ENCODE measurements at places on chromosomes 5 and 9. TPM values are rescaled to one million over a fixed set of nuclear protein-coding genes. Genes with fewer than 3 reads are reported as not detected.

GRCh38 chr5:83050723-83051340, 26.4 kb downstream of the TMEM167A start:
- no peak overlapping the region for H3K4me3 ChIP-seq
- H3K36me3 ChIP-seq, result no peaks in the 10 kb centered on the region
- DNase-seq, result no peak
- peaks cover 14% of the 10 kb centered on the region for H3K4me1 ChIP-seq
- H3K27ac ChIP-seq, result no peak overlapping the region

The FRRS1L gene
- 4.4 TPM for total RNA-seq

GRCh38 chr5:164679461-164679860, 1174.0 kb downstream of the MAT2B start:
- H3K27ac ChIP-seq, result no peak overlapping the region
- no peaks in the 10 kb centered on the region for H3K27me3 ChIP-seq
- no peak for DNase-seq
- H3K4me3 ChIP-seq, result no peak overlapping the region

GRCh38 chr5:33720176-33720575, 171.6 kb downstream of the ADAMTS12 start:
- no peak overlapping the region for H3K27ac ChIP-seq
- no peaks in the 10 kb centered on the region for H3K36me3 ChIP-seq
- DNase-seq, result no peak
- no peak overlapping the region for H3K4me3 ChIP-seq
- H3K4me1 ChIP-seq, result no peaks in the 10 kb centered on the region

- no peaks in the 10 kb centered on the region for H3K36me3 ChIP-seq
- H3K4me1 ChIP-seq, result no peaks in the 10 kb centered on the region
- no peak overlapping the region for H3K4me3 ChIP-seq
- no peak for DNase-seq
- no peak overlapping the region for H3K27ac ChIP-seq
Measured at GRCh38 chr5:6757414-6757969, 44.3 kb downstream of the TENT4A start.

DNA sequence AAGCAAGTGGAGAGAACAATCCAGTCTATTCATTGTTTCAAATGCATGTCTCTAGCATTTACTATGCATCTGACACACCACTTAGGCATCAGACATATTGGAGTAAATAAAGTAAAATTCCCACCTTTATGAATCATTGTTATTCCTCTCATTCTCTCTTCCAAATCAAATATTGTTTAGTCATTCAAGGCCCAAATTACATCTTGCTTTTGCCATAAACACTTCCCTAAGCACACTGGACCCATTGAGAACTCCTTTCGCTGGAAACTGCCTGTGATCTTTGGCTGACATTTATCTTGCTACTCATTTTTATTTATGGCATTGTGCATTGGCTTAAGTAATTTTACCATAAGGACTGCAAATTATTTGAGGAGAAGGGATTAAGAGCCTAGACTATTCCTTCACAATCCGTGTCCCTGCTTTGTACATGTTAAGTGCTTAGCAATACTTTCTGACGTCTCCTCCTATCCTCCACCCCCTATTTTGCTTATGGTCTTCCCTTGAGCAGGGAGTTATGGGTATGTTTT, 7.4 kb downstream of the C5orf46 start:
- no peak overlapping the region for H3K4me3 ChIP-seq
- H3K4me1 ChIP-seq, result peaks cover 2% of the 10 kb centered on the region
- H3K27me3 ChIP-seq, result peaks cover 1% of the 10 kb centered on the region
- H3K27ac ChIP-seq, result no peak overlapping the region
- DNase-seq, result no peak
- no peaks in the 10 kb centered on the region for H3K36me3 ChIP-seq

DNA sequence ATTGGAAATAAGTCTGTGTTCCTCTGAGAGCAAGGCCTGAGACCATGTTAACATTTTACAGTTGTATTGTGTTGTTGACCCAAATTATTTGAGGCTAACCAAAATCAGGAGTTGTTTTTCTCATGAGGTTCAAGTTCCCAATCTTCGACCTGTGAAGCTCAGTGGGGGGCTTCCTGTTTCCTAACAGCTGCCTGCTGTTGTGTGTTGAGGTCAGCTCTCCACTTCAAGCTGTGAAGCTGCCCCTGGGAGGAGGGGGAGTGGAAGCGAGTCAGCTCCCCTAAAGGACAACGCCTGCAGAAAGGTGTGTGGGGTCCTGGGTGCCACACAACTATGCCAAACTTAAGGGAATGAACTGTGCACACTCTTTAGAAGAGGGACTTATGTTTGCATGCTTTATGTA, 295.5 kb downstream of the IRX1 start:
- no peaks in the 10 kb centered on the region for H3K27me3 ChIP-seq
- H3K36me3 ChIP-seq, result no peaks in the 10 kb centered on the region
- H3K4me3 ChIP-seq, result no peak overlapping the region

DNA sequence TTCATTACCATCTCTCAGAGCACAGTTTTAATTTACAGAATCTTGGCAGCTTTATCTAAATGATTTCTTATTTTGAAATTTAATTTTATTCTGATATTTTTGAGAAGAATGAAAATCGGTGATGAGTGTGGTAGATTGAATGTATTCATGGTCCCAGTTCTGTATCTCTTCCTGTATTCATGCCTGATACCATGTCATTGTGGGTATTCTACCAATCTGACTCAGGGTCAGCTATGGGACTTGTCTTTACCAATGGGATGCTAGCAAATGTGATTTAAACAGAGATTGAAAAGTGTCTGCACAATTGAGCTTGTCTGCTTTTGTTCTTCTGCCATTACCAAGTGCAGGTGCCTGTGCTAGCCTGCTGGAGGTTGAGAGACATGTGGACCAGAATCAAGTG, 17.8 kb upstream of the ZNF618 start:
- no peak for DNase-seq
- H3K27ac ChIP-seq, result no peak overlapping the region
- H3K4me1 ChIP-seq, result no peaks in the 10 kb centered on the region

DNA sequence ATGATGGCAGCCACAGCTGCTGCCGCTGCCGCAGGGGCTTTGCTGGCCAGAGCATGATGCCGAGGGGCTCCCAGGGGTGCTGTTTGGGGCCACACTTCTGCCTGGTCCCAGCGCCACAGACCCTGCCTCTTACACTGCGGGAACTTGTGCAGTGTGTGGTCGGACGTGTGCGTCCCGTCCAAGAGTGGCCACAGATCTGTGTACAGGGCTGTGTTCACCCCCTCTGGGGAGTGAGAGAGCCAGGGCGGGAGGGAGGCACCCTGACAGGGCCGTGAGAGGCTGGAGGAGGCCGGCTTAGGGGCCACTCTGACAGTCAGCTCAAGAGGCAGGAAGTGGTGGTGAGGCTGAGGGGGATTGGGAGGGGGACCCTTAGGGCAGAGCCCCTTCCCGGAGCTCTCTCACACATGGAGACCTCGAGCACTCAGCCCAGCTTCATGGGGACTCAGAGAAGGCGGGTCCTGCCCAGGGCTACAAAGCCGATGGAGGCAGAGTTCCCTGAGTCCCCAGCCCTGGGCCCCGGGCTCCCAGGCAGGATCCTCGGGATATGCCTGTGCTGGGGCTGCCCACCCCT, 13.1 kb upstream of the CARD19 start:
- DNase-seq, result no peak
- H3K27me3 ChIP-seq, result peaks cover 8% of the 10 kb centered on the region
- H3K4me1 ChIP-seq, result no peaks in the 10 kb centered on the region
- H3K4me3 ChIP-seq, result no peak overlapping the region

GRCh38 chr5:59042201-59043055, 459.6 kb downstream of the RAB3C start:
- DNase-seq, result no peak
- H3K4me1 ChIP-seq, result no peaks in the 10 kb centered on the region
- H3K27ac ChIP-seq, result no peak overlapping the region
- H3K27me3 ChIP-seq, result peaks cover 8% of the 10 kb centered on the region

DNA sequence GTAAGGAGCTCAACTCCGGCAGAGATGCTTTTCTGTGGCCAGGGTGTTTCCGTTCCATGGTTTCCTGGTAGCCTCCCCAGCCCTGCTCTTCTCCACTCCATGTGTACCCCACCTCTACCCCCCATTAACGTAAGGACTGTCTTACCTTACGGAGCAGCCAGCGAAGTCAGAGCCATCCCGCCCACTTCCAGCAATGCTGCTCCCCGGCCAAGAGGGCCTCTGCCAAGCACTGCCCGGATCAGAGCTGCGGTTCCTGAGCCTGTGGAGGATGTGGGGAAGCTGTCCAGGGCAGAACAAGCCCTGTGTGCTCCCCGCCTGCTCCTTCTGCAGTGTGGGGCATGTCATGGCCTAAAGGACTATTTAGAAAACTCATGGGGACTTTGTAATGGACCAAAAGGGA, 261.2 kb downstream of the GADD45G start:
- H3K27me3 ChIP-seq, result peaks cover 3% of the 10 kb centered on the region
- H3K27ac ChIP-seq, result no peak overlapping the region
- peaks cover 7% of the 10 kb centered on the region for H3K4me1 ChIP-seq
- H3K36me3 ChIP-seq, result no peaks in the 10 kb centered on the region
- peak; percentile 7 for DNase-seq
- no peak overlapping the region for H3K4me3 ChIP-seq

- peak overlapping the region; percentile 14 for H3K4me3 ChIP-seq
- no peak for DNase-seq
- peak overlapping the region; percentile 62 for H3K27ac ChIP-seq
Measured at GRCh38 chr9:17625644-17626388, 47.0 kb downstream of the SH3GL2 start.

DNA sequence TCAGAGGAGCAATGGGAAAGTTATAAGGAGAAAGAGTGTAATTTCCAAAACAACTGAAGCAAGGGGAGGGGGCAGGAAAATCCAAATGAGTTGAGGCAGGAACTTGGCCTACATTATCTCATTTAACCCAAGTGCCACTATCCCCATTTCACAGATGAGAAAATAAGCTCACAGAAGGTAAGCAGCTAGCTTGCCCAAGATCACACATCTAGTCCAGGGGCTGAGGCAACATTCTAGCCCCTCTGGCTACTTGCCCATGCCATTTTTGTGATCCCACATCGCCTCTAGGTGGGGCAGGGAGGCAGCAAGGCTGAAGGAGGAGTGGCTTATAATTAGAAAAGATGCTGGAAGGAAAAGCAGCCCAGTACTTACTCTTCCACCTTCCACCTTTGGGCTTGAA, 2.6 kb upstream of the PSIP1 start:
- H3K27me3 ChIP-seq, result peaks cover 8% of the 10 kb centered on the region
- no peak overlapping the region for H3K27ac ChIP-seq
- H3K4me3 ChIP-seq, result no peak overlapping the region
- no peaks in the 10 kb centered on the region for H3K36me3 ChIP-seq

DNA sequence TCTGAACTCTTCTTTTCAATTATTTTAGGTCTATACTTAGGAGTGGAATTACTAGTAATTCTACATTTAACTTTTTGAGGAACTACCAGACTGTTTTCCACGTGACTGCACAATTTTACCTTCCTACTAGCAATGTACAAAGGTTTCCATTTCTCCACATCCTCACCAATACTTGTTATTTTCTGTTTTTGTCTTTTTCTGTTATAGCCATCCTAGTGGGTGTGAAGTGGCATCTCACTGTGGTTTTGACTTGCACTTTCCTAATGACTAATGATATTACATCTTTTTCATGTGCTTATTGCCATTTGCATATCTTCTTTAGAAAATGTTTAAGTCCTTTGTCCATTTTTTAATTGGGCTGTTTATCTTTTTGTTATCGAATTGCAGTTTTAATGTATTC, 136.9 kb upstream of the EGFLAM start:
- no peaks in the 10 kb centered on the region for H3K27me3 ChIP-seq
- H3K4me1 ChIP-seq, result no peaks in the 10 kb centered on the region
- H3K36me3 ChIP-seq, result no peaks in the 10 kb centered on the region
- DNase-seq, result no peak

DNA sequence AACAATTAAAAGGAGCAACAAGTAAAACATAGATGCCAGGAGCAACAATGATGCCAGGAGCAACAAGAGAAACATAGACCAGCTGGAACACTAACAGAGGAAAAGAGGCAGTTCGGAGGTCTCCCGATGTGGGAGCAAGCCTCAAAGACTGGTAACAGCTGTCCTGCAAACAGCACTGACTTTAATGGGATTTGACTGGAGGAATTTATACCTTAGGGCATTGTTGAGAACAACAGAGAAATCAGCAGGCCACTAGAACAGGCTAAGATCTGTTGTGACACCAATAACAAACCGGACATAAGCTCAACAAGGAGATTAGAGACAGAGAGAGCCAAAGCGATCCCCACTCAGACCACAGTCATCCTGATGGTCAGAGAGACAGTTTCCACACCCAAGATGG, 11.8 kb upstream of the SYK start:
- H3K4me1 ChIP-seq, result peaks cover 4% of the 10 kb centered on the region
- H3K4me3 ChIP-seq, result no peak overlapping the region
- no peak overlapping the region for H3K27ac ChIP-seq
- H3K36me3 ChIP-seq, result peaks cover 5% of the 10 kb centered on the region
- no peak for DNase-seq

The DRD1 gene
- total RNA-seq, result not detected

- no peak overlapping the region for H3K4me3 ChIP-seq
- H3K4me1 ChIP-seq, result peaks cover 11% of the 10 kb centered on the region
- H3K36me3 ChIP-seq, result peaks cover 3% of the 10 kb centered on the region
- no peaks in the 10 kb centered on the region for H3K27me3 ChIP-seq
- no peak overlapping the region for H3K27ac ChIP-seq
Measured at GRCh38 chr5:131481569-131481968, 153.5 kb downstream of the RAPGEF6 start.

- no peaks in the 10 kb centered on the region for H3K36me3 ChIP-seq
- H3K4me1 ChIP-seq, result peaks cover 2% of the 10 kb centered on the region
- DNase-seq, result no peak
- H3K4me3 ChIP-seq, result no peak overlapping the region
- no peak overlapping the region for H3K27ac ChIP-seq
- H3K27me3 ChIP-seq, result no peaks in the 10 kb centered on the region
Measured at GRCh38 chr9:11595756-11596155, 983.0 kb upstream of the PTPRD start.

DNA sequence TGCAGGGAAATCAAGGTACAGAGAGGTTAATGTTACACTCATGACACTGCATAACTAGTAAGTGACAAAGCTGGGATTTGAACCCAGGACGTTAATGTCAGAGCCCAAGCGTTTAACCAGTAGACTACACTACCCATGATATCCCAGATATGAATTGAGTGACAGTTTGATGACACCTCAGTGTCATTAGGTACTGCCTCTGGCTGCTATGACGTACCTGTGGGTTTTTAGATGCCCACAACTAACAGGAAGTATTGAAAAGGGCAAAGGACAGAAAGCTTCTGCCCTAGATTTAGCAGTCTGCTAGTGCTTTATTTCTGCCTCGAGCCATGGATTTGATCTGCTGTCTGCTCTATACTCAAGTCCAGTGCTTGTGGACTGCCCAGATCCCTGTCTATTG, 56.2 kb downstream of the GLRA1 start:
- H3K27ac ChIP-seq, result no peak overlapping the region
- H3K4me3 ChIP-seq, result no peak overlapping the region
- H3K36me3 ChIP-seq, result no peaks in the 10 kb centered on the region
- no peak for DNase-seq
- H3K4me1 ChIP-seq, result no peaks in the 10 kb centered on the region

GRCh38 chr5:30103052-30103451, 1090.4 kb upstream of the CDH6 start:
- no peak overlapping the region for H3K27ac ChIP-seq
- H3K36me3 ChIP-seq, result no peaks in the 10 kb centered on the region
- no peaks in the 10 kb centered on the region for H3K27me3 ChIP-seq
- H3K4me3 ChIP-seq, result no peak overlapping the region

- H3K4me1 ChIP-seq, result no peaks in the 10 kb centered on the region
- no peak overlapping the region for H3K27ac ChIP-seq
- no peaks in the 10 kb centered on the region for H3K36me3 ChIP-seq
- DNase-seq, result no peak
- no peak overlapping the region for H3K4me3 ChIP-seq
Measured at GRCh38 chr9:68947015-68947414, 66.9 kb downstream of the PRKACG start.

GRCh38 chr5:179343719-179344430, 1.4 kb downstream of the ADAMTS2 start:
- H3K36me3 ChIP-seq, result peaks cover under 1% of the 10 kb centered on the region
- DNase-seq, result peak; percentile 83
